ENCODE measurements at places on chromosomes 13 and 19.

DNA sequence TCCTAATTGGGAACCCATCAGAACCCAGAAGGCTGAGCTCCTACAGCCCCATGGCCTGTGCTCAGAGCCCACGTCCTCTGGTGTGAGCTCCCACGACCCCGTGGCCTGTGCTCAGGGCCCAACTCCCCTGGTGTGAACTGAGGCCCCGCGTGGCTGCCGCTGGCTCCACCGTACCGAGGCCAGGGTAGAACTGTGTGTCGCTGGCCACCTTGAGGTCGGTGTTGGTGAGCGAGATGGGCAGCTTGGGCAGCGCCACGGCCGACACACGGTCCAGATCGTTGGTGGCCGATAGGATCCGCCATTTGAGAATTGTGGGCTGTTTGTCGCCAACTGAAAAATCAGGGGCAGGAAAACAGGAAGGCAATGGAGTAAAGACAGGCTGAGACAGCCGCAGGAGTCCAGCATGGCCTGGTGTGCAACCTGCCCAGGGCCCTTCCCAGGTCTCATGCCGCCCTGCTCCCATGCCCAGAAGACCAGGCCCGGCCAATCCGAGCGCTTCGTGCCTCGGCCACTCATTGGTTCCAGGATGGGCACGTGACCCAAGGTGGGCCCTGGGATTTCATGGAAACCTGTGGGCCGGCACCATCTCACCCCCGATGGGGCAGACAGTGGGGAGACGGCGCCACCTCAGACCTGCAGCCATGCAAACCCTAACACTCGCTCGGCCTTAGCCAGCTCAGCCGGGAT, 11.5 kb downstream of the MED16 start:
- no peak for DNase-seq

DNA sequence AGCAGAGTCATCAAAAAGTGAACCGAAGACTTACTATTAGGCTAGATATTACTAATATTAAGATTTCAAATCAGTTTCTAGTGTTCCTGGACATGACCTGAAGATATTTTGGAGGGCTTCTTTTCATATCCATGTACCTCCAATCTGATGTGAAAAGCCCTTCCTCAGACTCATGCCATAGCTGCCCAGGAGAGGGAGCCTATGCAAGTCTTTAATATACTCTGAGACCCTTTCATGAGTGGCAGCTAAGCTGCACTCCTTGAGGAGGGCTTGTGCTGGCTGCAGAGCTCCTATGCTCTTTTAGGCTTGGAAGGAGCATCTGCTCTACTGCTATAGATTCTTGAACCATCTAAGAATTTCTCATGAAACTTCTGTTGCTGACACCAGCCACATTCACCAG, 715.3 kb downstream of the OLFM4 start:
- no peak for DNase-seq

- no peak for DNase-seq
These were observed 17.3 kb downstream of the LCP1 start for GRCh38 chr13:46164661-46165060.

- no peak for DNase-seq
These were observed 17.3 kb downstream of the ZNF229 start for GRCh38 chr19:44430956-44431355.

DNA sequence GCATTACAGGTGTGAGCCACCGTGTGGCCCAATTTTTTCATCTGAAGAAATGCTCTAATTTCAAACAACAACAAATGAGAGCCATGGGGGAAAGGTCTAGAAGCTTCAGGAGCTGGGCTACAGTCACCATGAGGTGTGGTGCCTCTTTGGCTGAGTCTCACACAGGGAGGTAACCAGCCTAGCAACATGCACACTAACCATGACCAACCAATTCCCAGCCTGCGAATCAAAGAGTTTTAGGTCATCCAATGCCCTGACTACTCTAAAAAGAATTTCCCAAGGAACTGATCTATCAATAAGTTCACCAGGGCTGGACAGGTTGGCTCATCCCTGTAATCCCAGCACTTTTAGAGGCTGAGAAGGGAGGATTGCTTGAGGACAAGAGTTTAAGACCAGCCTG, 29.9 kb downstream of the PBX4 start:
- DNase-seq, result no peak

DNA sequence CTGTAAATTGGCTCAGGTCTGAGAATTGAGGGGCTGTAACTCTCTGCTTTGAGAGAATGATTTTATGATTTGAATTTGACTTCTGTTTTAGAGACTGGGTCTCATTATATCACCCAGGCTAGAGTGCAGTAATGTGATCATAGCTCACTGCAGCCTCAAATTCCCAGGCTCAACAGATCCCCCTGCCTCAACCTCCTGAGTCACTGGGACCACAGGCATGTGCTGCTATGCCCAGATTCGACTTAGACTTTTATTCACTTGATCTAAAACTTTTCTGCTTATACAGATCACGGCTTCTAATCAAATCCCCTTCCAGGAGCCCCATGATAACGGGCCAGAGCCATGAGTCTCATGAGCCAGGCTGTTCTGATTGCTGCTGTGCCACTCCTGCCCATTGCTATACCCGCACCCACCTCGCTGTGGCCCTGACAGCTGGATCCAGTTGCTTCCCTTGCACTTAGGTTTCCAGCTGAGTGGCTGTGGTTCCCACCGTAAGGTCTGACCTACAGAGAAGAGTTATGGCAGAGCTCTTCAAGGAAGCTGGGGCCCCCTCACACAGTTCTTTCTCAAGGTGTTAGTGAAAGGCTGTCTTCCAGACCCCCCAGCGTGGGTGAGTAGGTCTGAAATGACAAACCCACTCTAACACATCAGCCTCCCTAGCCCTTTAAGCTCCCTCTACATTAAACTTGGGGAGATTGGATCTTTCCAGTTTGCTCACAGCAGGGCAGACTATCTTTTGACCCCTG, 251.2 kb upstream of the SGCG start:
- DNase-seq, result no peak

DNA sequence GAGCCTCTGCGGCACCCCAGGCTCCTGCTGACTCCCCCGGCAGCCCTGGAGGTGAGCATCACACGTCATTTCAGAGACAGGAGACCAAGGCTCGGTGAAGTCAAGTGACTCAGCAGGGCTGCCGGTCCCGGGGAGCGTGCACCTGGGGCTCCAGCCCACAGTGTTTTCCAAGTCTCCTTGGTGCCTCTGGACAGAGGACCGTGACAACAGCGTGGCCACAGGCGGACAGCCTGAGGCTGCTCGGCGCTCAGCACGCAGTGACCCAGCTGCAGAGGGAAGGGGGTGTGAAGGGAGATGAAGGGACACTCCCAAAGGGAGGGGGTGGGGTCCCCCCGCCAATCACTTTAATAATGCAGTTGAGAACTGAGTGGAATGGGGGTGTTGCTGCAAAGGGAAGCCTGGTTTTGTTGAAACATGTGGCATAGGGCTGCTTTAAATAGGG, 17.5 kb upstream of the ASPDH start:
- DNase-seq, result no peak

- DNase-seq, result no peak
These were observed 42.1 kb downstream of the ESD start for GRCh38 chr13:46754812-46755211.

DNA sequence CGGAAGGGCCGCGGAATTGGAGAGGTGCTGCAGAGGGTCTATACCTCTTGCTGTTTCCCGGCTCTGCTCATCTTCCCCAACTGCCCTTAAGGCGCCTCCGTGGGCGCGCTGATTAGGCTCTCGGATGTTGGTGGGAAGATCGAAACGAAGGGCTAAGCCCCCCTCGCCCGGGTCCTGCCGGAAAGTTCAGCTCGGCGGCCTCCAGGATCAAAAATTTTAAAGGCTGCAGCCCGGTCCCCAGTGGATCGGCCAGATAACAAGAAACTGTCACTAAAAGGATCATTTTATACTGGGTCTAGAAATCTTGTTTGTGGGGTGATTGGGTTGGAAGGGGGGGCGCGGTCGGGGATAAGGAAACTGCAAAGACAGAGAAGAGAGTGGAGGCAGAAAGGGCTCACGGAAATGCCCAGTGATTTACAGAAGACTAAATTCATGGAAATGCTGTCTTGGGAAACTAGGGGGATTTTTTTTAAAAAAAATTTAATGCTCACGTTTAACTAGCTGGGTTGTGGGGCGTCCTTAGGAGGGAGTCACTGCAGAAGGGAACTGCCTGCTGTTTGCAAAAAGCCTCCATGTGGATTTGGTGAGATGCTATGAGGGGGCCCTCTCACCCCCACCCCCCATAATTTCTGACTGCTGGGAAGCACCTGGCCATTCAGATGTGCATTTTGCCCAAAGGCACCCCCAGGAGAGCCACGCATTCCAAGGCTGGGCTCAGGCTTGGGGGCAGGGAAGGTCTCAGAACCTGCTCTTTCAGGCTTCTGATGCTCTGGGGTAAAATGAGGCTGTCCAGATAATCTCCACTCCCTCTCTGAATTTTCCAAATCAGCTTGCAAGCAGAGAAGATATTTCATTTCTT, 7.7 kb downstream of the CDX2 start:
- DNase-seq, result no peak

GRCh38 chr13:69213396-69213795, 894.2 kb upstream of the ATXN8OS start:
- DNase-seq, result no peak

DNA sequence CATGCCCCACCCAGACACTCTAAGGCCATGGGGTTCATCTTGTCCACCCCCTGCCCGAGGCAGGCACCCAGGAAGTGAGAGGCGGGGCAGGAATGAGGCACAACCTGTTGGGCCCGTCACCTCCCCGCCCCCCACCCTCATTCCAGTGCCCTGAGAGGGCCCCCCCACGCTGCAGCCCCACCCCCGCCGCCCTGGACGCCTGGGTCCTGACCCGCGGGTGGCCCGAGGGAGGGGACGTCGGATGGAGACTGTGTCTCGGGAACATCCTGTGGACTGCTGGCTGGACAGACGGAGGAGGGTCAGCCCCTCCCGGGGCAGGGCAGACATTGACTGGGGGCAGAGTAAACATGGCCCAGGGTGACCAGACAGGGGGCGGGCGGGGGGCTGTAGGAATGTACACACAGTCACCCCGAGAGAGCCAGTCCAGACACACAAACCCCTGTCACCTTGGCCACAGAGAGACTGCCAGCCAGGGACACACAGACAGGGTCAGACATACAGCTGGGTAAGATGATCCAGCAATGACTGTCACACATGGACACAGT, 7.4 kb upstream of the JUNB start:
- no peak for DNase-seq

- no peak for DNase-seq
These were observed 29.0 kb upstream of the NBEA start for GRCh38 chr13:34913040-34913439.

DNA sequence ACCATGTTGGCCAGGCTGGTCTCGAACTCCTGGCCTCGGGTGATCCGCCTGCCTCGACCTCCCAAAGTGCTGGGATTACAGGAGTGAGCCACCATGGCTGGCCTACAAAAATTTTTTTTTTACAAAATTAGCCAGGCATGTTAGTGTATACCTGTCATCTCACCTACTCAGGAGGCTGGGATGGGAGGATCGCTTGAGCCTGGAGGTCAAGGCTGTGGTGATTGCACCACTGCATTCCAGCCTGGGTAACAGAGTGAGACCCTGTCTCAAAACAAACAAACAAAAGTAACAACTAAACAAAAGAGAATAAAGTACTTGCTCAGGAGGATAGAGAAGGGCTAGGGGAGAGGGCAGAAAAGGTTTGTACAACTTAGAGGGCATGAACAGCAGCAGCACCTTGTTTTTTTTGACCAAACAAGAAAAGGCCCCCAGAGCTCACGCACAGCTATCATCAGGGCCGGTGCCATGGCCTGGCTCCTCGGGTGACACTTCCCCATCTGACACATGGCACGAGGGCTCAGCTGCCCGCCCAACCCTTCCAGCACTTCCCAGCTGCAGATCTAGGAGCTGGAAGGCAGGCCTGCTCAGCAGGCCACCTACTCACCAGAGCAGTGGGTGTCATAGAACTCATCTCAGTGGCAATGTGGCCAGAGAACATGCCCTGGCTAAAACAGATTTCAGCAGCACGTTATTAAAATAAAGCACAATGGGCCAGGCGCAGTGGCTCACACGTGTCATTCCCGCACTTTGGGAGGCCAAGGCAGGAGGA, 8.6 kb upstream of the SLC7A9 start:
- DNase-seq, result no peak

- no peak for DNase-seq
These were observed 222.8 kb downstream of the PCDH20 start for GRCh38 chr13:61192826-61193225.

GRCh38 chr13:28568286-28568685, 73.4 kb upstream of the FLT1 start:
- no peak for DNase-seq

GRCh38 chr19:18205200-18205892, 1.5 kb upstream of the RAB3A start:
- DNase-seq, result peak; percentile 46

- no peak for DNase-seq
These were observed 1.7 kb upstream of the FSTL3 start for GRCh38 chr19:674282-675151.

DNA sequence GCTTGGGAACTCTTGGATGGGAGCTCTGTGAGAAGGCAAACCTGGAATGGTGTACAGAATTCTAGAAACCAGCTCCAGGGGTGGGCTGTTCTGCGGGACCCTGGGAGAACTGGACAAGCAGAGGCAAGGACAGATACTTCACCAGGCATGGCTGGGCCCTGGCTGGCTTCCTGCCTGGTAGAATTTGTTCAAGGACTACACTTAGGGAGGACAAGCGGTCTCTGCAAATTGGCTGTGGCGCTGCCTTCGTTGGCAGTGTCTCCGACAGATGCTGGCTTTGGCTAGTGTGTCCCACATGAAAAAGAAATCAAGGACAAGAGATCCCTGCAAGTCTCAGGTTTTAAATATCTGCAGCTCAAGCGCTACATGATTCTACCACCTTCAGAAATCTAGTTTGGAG, 12.4 kb downstream of the CEBPG start:
- DNase-seq, result peak; percentile 8

DNA sequence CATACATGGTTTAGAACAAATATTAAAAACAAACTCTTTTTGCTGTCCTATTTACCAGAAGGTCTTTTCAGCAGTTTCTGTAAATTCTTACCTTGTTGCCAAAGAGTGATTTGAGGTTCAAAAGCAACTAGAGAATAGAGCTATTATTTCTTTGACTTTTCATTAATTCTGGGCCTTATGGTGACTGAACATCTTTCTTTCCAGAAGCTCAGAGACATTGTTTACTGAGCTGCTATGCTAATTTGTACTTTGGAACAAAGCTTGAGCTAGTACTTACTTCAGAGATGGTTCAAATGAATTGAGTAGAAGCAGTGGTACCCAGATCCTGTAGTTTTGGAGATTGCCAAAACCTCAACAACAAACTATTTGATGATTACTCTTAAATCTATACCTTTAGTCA, 331.2 kb downstream of the SPRY2 start:
- no peak for DNase-seq

DNA sequence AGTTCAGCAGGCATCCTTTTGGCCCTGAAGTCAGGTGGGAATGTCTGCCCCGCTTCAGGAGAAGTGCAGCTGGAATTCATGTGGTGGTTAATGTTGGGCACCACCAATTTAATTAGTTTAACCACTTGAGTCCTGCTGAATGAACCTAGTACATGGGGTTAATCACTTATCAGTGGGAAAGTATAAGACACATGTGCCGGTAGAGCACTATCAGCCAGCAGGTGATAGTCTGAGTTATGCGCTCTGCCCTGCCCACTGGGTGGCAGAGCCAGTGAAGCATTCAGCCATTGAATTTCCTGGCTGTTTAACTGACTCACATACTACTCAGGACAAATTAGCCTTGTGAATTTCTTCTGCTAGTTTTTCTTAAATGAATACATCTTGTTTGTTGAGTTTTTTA, 789.7 kb upstream of the PRR20A start:
- peak; percentile 8 for DNase-seq
